ENCODE measurements at places on chromosomes 6 and 20. TPM values are rescaled to one million over a fixed set of nuclear protein-coding genes. Genes with fewer than 3 reads are reported as not detected.

BTN1A1 gene
- total RNA-seq = not detected

COL19A1 gene
- 0.11 TPM for total RNA-seq

GRM4 gene
- total RNA-seq = 0.22 TPM

AFG1L gene
- total RNA-seq = 8.2 TPM

GSTA1 gene
- not detected for total RNA-seq

LY6G6C gene
- total RNA-seq = 0.39 TPM

TRIM10 gene
- total RNA-seq = not detected

MMP24 gene
- total RNA-seq = 1.7 TPM

PLN gene
- not detected for total RNA-seq

SLC2A10 gene
- total RNA-seq = 79.7 TPM

PSORS1C2 gene
- total RNA-seq = not detected

RCAN2 gene
- total RNA-seq = not detected

TDRD6 gene
- total RNA-seq = under 0.01 TPM

RBM24 gene
- total RNA-seq = 0.11 TPM

RBM39 gene
- 240 TPM for total RNA-seq

SRSF12 gene
- total RNA-seq = 1.2 TPM

DDRGK1 gene
- total RNA-seq = 16.1 TPM

NOX3 gene
- not detected for total RNA-seq

MTFR2 gene
- 2.0 TPM for total RNA-seq

SLPI gene
- not detected for total RNA-seq

MCCD1 gene
- total RNA-seq = not detected

TNF gene
- 1.2 TPM for total RNA-seq

METTL24 gene
- not detected for total RNA-seq

PACRG gene
- total RNA-seq = 0.79 TPM

C20orf202 gene
- under 0.01 TPM for total RNA-seq

MYLK4 gene
- 1.6 TPM for total RNA-seq

CASS4 gene
- total RNA-seq = 1.5 TPM

FITM2 gene
- 5.1 TPM for total RNA-seq

ENPP1 gene
- total RNA-seq = 339 TPM

EDN1 gene
- 91.0 TPM for total RNA-seq

KCNG1 gene
- 24.3 TPM for total RNA-seq

PAX1 gene
- total RNA-seq = not detected

PARD6B gene
- total RNA-seq = 19.6 TPM

BHLHE23 gene
- not detected for total RNA-seq
